ENCODE measurements at places on chromosomes 11 and 22.
A peak's percentile ranks its signal among the peaks of the same experiment; 100 is the strongest.

DNA sequence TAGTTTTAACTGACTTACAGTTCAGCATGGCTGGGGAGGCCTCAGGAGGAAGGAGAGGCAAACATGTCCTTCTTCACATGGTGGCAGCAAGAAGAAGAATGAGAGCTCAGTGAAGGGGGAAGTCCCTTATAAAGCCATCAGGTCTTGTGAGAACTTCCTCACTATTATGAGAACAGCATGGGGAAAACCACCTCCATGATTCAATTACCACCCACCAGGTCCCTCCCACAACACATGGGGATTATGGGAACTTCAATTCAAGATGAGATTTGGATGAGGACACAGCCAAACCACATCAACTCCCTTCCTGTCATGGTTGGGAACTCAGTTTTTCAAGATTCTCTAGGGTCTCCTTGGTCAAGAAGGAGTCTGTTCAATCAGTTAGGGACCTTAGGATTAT, 432.9 kb upstream of the CNTN5 start:
- DNase-seq, result no peak

- DNase-seq, result no peak
Observed at GRCh38 chr11:9459667-9460321, 1.0 kb upstream of the ZNF143 start.

DNA sequence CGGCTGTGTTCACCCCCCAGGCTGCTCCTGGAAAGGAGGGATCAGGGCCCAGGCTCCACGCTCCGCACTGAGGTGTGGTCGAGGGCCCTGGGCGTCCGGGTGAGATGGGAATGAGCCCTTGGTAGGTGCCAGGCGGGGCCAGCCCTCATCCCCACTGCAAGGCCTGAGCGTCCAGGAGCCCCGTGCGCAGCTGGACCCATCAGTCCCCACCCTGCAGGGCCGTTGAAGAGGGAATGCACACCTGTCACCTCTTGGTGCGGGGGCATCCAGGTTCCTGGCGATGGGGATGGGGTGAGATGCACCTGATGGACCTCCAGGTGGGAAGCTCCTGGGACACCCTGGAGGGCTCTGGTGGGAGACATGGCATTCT, 72.2 kb downstream of the KCNQ1 start:
- DNase-seq, result no peak

DNA sequence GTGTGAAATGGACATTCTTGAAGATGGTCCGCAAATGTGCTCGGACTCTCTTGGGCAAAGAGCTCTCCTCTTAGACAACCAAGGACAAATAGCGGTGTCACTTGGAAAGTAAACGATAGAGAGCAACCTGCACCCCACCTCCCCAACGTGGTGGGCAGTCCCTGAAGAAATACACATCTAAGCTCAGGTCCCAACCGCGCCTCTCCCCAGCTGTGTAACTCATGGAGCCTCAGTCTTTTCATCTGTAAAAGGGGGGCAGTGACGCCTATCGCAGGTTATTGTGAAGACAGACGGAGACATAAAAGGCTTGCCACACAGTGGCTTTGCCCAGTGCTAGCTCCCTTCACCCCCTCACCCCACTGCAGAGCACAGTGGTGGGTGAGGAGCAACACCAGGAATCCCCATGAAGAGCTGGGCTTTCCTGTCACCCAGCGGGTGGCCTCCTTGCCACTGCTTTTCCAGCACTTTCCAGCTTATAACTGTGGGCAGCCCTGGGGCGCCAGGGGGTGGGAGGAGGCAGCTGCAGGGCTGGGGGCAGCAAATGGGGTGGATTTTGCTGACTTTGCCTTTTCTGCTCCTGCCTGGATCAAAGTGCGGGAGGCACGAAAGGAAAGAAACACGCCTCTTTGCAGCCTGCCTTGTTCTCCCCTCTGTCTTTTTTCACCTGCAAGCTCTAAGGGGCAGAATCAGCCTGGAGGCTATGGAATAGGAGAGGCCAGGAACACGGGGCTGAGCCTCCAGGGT, 73.7 kb upstream of the TSPAN18 start:
- DNase-seq, result no peak

DNA sequence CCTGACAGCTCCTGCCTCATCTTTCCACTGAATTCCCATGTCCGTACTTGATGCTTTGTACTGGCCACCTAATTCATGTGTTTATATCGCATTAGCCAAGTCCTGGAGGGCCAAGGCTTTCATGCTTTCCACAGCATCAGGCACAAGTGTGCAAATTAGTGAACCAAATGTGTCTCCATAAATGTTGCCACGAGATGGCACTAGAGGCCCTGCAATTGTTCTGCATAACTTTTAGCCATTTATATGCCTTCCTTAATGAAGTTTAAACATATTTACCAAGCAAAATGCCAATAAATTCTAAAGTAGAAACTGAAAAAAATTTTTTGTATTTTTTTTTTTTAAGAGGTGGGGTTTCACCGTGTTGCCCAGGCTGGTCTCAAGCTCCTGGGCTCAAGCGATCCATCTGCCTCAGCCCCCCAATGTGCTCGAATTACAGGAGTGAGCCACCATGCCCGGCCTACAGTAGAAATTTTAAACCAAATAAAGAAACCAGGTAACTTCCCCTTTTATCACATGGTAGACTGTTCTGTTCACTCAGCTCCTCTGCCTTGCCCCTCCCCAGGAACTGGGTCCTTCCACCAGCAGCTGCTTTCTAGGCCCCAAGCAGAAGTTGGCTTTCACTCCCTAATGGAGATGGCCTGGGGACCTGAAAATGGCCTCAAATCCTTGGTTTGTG, 20.8 kb upstream of the IL18BP start:
- DNase-seq, result peak; percentile 56

GRCh38 chr11:84560206-84560605, 1066.9 kb downstream of the DLG2 start:
- no peak for DNase-seq

- DNase-seq, result no peak
Observed at GRCh38 chr11:102001657-102002338, 45.4 kb upstream of the CFAP300 start.

DNA sequence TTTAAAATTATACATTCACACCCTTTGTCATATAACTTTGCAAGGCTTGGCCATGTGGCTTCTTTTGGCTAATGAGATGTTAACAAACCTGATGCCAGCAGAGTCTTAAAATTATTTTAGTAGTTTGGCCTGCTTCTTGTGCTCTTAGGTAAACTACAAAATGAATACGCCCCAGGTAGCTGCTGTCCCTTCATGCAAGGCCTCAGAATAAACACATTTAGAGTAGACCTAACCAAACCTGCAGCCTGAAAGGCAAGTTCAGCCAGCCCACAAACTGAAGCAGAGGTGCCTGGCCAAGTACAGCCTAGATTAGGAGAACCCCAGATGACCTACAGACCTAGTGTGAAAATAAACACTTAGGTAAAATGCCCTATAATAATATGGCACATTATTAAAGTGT, 50.2 kb downstream of the PHF21A start:
- no peak for DNase-seq

- no peak for DNase-seq
Observed at GRCh38 chr22:28412109-28412508, 267.5 kb downstream of the TTC28 start.

DNA sequence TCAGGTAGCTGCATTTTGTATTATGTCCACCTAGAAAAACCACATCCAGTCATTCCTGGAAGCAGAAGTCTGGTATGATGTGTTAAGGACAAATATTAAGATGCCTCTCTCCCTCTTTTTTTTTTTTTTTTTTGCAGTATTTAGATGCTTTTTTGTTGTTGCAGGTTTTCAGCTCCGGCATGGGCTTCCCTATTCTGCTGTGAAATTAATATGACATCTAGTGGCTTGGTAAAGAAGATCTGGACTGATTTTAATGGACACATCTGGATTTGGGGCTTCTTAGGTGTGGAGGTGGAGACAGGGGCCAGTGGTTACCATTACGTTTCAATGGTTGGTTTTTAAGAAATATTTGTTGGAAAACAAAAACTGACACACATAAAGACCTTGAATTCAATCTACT, 47.5 kb upstream of the RASSF10 start:
- no peak for DNase-seq

DNA sequence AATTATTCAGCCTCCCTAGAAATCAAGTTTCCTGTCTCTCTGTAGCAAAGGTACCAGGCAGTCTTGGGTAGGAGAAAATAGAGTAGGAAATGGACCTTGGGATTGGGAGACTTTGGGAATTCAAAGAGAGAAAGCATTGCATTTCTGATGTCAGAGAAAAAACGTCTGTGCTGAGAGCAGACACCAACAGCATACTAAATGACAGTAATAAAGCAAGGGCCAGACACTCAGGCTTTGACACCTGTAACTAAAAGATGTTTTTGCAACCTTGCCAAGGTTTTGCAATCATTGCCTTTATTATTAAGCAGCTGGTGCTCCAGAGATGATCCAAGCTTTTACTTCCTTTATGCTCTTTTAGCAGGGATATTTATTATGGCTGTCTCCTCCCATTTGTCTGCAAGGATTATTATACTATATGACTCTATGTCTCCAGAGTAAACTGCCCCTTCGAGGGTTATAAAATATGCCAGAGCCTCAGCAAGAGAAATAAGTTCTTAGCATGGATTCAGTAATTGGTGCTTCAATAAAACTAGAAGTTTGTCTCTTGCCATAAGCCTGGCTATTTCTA, 85.2 kb upstream of the GRAMD1B start:
- no peak for DNase-seq

GRCh38 chr11:107666911-107667613, 44.8 kb downstream of the SLN start:
- no peak for DNase-seq

GRCh38 chr11:8832571-8833260, 78.3 kb upstream of the AKIP1 start:
- no peak for DNase-seq

All from COLO829 (cell line).